ENCODE measurements at places on chromosomes 7 and 10. TPM values are rescaled to one million over a fixed set of nuclear protein-coding genes. Genes with fewer than 3 reads are reported as not detected.

The CYP2E1 gene
- total RNA-seq, result 0.25 TPM

The ANKRD61 gene
- 0.51 TPM for total RNA-seq

The FAM25A gene
- total RNA-seq, result not detected

The FRMPD2 gene
- not detected for total RNA-seq

The MRPS33 gene
- total RNA-seq, result 113 TPM

The ADRB1 gene
- 1.4 TPM for total RNA-seq

The TMEM273 gene
- not detected for total RNA-seq

The CYP51A1 gene
- 41.4 TPM for total RNA-seq

The EIF5AL1 gene
- 2.3 TPM for total RNA-seq

The CALHM3 gene
- total RNA-seq, result 0.47 TPM

The CTTNBP2 gene
- 0.52 TPM for total RNA-seq

The SLC26A5 gene
- total RNA-seq, result not detected

The COL17A1 gene
- total RNA-seq, result 2.8 TPM

The PRKG1 gene
- total RNA-seq, result not detected

The OR2A1 gene
- total RNA-seq, result not detected

The CASP7 gene
- total RNA-seq, result 26.6 TPM

The EGFR gene
- total RNA-seq, result 120 TPM

The UCN3 gene
- total RNA-seq, result not detected

The TUBAL3 gene
- 0.34 TPM for total RNA-seq

The CDC14C gene
- not detected for total RNA-seq

The HOXA13 gene
- 1.7 TPM for total RNA-seq

The CRPPA gene
- total RNA-seq, result 0.60 TPM

The FGL2 gene
- total RNA-seq, result not detected

The KCTD7 gene
- total RNA-seq, result 6.6 TPM

The TMEM225B gene
- 1.2 TPM for total RNA-seq

The ITPRID1 gene
- total RNA-seq, result not detected

The TEX36 gene
- not detected for total RNA-seq

The NME8 gene
- not detected for total RNA-seq

The AKR1C4 gene
- total RNA-seq, result not detected

The A1CF gene
- total RNA-seq, result not detected

The TMEM184A gene
- total RNA-seq, result 11.2 TPM

The PDZD7 gene
- 0.88 TPM for total RNA-seq

All from A549 treated with Mapracorat at 1 μM for 4 hours (cell line).